ENCODE measurements at places on chromosomes 4 and X.

DNA sequence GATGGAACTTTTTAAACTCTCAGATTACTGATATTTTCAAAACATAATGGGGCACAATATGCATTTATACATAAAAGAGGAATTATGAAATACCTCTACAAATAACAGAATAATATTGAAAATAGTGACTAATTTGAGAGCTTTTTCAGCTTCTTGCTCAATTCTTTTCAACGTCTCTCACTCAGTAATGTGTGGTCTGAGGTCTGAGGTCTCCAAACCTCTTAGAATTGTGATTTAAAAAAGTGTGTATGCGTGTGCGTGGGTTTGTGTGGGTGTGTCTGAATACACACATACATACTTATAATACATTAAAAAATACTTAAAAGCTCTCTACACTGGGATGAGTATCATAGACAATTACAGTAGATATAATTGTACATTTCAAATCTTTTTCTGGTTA is 7.9 kb downstream of the NDNF start:
- no peak for DNase-seq

DNA sequence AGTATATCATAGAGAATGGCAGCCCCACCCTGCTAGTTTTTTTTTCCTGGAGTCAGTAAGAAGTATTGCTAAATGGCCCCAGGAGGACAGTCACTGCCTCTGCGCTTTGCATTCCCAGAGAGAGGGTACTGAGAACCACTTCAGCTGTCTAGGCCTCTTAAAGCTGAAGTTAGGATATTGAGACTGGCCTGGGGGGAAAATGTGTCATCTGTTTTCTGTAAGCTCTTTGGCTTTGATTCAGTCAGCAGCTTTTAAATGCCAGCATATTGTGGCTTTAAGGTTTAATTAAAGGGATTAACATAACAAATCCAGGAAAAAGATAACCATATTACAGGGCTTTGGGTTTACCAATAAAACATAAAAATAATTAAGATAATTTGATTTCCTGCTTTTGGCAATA is 852.0 kb downstream of the PCDH18 start:
- DNase-seq = no peak

GRCh38 chrX:8815460-8816065 is 14.4 kb upstream of the FAM9A start:
- DNase-seq = no peak

GRCh38 chr4:151736361-151736760 is 24.4 kb downstream of the GATB start:
- DNase-seq = no peak

DNA sequence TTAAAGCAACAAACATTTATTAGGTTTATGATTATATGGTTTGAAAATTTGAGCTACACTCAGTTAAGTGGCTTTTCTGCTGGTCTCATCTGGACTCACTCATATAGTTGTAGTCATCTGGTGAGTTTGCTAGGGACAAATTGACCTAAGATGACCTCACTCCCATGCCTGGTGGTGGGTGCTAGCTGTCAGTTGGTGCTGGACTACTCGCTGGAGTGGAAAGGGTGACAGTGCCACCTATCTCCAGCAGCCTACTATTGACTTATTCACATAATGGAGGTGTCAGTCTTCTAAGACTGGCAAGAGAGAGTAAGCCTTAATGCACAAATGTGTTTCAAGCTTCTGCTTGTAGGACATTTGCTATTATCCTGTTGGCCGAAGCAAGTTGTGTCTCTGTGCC is 88.2 kb downstream of the TASL start:
- no peak for DNase-seq

DNA sequence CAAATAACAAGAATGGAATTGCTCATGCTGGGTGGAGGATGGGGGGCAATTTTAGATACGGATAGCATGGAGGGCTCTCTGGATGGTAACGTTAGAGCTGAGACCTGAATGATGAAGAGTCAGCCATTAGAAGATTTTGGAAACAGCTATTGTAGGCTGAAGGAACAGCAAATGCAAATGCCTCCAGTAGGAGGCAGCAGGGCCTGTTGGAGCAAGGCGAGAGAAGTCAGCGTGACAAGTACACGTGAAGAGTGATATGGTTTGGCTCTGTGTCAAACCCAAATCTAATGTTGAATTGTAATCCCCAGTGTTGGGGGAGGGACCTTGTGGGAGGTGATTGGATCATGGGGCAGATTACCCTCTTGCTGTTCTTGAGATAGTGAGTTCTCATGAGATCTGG is 59.3 kb upstream of the SOD3 start:
- DNase-seq = no peak

DNA sequence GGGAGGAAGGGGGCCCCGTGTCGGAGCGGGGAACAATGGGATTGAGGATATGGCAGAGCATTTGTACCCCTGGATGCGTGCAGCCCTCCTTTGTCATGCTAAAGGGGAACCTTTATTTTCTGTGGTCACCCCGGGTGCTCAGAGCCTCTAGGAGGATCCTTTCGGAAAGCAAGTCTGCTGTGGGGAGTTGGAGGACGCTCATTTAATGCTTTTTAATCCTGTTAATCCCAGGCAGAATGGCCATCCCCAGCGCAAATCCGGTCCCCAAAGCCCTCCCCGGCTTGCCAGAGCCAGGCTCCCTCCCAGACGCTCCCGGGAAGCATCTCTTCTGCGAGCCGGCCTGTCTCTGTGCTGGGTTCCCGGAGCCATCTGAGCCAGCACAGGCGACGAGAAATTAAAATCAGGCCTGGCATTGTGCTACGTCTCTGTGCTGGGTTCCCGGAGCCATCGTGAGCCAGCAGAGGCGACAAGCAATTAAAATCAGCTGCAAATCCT is 113.2 kb upstream of the PPP2R3B start:
- DNase-seq = no peak

DNA sequence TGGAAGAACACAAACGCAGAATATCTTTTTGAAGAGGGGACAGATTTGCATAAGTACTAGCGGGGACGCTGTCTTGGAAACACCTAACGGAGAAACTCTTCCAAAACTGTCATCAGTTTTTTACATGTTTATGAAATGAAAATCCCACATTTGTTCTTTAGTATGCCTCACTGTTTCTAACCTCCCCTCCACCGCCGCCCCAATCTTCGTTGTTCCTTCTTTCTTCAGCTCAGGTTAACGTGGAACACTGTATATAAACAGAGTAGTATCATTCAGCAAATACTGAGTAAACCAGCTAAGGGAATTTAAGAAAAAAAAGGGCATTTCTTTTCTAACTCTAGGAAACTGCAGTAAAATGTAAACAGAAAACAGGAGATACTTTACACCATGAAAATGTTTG is 2345.6 kb downstream of the PCDH7 start:
- no peak for DNase-seq

- DNase-seq = no peak
Measured at GRCh38 chr4:69092190-69092589, 4.1 kb upstream of the UGT2B7 start.

DNA sequence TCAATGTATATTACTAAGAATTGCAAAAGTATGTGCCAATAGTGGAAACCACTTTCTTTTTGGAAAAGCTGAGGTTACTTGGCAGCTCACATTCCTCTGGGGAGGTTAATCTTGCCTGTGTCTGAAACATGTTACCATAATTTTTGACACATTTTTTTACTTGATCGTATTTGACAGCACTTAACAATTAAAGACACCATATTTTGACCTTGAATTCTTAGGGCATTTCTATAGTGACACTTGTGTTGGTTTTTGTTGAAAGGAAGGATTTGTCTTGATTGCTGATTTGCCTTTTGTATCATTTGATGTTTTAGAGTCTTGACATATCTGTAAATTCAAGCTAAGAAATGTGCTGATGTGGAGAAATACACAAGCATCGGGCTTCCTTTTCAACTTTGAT is 2135.5 kb downstream of the PCDH7 start:
- DNase-seq = no peak

DNA sequence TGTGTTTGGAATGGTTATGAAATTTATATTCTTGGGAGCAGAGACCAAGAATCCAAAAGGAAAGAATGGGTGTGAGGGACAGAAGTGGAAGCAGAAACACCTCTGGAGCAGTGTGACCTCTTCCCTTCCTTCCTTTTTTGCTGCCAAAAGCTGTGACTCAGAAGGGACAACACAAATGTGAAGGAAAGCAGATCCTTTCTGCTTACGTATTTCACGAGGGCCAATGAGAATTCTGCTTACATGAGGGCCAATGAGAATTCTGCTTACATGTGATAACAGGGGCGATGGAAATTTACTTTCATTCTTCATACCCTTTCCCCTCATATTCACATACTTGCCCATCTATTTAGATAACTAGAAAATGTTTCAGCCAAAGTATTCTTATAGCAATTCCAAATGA is 404.6 kb downstream of the PRDM5 start:
- DNase-seq = no peak

GRCh38 chr4:19033816-19034733 is 1012.5 kb upstream of the LCORL start:
- DNase-seq = no peak

GRCh38 chr4:4455210-4455865 is 68.4 kb downstream of the NSG1 start:
- DNase-seq = no peak

DNA sequence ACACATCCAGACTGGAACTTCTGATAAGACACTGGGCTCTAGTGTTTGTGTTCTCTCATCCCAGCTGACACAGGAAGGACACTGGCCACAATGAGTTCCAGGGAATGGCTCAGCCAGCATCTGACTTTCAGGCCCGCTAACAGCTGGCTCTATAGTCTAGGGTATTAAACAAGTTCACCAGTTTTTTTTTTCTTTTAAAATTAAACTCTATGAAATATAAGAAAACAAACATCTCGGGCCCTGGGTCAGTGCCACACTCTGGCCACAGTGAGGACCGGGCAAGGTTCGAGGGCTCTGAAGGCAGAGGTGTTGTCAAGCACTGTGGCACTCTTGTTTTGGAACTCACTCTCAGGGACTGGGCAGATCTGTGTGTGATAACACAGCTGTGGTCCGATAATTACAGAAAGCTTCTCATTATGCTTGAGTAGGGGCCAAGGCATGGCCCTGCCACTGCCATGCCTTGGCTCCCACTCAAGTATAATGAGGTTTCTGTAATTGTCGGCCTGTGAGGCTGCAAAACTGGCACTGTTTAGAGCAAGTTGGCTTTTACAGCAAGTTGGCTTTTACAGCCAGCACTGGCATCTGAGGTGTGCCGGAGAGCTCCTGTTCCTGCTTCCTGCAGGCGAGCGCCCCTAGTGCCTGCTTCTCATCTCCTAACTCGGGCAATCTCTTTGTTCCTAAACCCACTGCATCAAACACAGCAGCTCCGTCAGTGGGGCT is 62.8 kb downstream of the PPP1R2C start:
- no peak for DNase-seq

DNA sequence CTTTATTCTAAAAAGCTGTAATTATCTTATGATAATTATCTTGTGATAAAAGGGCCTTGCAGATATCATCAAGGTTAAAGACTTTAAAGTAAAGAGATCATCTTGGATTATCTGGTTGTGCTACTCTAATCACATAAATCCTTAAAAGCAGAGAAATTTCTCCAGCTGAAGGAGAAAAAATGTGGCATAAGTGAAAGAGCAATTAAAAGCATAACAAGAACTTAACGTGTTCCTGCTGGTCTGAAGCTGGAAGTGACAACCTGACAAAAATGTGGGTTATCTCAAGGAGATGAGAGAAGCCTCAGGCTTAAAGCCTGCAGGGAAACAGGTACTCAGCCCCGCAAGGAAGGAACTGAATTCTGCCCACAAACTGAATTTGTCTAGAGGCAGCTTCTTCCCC is 449.1 kb upstream of the NDST4 start:
- no peak for DNase-seq

GRCh38 chr4:83686166-83686565 is 150.3 kb downstream of the GPAT3 start:
- no peak for DNase-seq

DNA sequence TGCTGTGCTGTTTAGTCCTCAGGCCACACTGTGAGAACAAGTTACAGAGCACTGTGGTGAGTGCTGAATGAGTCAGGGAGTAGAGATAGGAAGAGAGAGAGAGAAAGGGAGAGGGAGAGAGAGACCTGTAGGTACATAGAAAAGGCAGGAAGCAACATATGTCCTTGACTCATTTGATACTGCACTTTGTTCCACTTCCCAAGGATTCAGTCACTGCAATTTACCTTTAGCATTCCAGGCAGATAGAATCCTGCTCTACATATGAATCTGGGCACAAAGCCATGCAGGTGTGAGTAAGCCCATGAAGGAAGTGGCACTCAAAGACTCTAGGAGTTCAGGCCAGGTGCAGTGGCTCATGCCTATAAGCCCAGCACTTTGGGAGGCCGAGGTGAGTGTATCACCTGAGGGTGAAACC is 1.0 kb upstream of the DAPP1 start:
- no peak for DNase-seq

DNA sequence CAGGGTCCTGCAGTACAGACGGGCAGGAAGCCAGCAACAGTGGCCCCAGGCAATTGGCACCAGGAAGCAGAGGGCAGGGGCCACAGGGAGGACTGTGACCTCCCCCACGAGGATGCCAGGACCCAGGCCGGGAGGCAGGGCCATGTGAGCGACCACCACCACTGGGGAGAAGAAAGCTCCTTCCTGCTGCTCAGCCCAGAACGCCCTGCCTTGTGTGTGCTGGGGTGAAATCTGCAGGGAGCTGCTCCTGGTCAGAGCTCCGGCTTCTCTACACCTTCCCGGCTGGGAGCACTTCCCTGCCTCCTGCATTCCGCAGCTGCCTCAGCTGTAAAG is 100.4 kb downstream of the HMX1 start:
- DNase-seq = no peak

DNA sequence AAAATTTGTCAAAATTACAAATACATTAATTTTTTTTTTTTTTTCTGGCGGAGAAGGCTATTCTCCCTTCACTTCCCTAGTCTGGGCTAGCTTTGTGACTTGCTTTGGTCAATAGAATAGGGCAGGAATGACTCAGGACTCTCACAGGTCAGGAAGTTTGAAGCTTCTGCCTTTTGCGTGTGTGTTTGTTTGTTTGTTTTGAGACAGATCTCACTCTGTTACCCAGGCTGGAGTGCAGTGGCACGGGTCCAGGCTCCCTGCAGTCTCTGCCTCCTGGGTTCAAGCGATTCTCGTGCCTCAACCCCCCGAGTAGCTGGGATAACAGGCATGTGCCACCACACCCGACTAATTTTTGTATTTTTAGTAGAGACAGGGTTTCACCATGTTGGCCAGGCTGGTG is 55.9 kb upstream of the USP9X start:
- DNase-seq = no peak

- DNase-seq = no peak
Measured at GRCh38 chr4:26356081-26356501, 35.3 kb downstream of the RBPJ start.

DNA sequence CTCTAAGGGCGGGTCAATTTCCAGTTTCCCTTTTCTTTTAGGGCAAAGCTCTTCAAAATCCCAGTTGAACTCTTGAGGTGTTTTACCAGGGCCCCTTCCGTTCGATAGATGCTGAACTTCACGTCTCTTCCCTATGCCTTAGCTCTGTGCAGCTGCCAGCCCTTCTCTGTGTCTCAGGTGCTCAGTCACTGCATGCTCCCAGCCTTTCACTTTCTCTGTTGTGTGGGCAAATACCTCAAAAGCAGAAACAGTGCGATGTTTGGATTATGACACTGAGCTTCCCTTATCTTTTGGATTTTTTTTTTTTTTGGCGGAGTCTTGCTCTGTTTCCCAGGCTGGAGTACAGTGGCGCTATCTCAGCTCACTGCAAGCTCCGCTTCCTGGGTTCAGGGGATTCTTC is 108.5 kb downstream of the CLDN22 start:
- DNase-seq = no peak

GRCh38 chr4:22739968-22740367 is 47.2 kb downstream of the GBA3 start:
- no peak for DNase-seq
